ENCODE measurements at places on chromosomes 7 and 10.

DNA sequence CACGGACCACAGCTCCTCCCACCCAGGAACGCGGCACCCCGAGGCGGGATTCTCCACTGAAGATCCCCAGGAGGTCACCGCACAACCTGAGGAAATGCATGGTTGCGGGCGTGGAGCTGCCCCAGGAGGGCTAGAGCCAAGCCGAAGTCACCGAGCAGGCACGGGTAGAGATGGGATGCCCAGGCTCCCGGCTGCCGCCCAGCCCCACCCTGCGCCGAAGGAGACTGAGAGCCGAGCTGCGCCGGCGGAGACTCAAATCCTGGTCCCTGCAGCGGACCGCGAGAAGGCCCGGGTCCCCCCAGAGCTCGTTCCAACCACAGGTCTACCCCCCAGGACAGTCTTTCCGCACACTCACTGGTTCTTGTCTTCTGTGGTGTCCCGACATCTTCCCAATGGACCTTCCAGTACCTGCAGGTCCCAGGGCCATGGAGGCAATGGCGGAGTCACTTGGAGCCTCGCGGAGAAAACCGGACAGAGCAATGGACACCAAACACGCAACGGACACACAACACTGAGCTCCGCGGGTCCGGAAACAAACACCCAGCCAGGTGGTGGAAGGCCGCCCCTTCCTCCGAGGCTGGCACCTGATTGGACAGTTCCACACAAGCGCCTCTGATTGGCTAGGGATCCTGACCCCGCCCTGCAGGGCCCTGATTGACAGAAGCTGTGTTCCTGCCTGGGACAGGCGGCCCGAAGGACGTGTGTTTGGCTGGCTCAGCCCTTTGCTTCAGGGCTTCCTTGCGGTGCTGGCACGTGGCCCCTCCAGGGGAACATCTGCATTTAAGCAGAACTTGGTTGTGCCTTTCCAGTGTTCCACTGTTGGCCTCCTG, 331.9 kb upstream of the NUPR2 start:
- no peak for DNase-seq

DNA sequence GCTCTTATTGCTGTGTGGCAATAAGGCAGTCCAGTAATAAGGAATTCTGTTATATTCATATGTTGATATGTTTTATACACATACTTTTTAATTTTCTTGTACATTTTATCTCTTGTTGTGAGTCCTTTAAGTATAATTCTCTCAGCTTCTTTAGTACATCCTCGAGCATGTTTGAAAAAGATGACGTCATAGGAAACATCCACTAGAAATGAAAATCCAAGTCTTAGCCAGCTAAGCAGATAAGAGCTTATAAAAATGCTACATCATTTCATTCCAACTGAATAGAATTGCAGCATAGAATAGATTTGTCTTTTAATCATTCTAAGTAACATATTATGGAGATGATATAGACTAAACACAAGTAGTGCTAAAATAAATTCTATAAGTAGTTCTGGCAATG, 283.7 kb upstream of the FZD1 start:
- no peak for DNase-seq

GRCh38 chr7:139773371-139773770, 4.4 kb downstream of the HIPK2 start:
- DNase-seq, result no peak

- no peak for DNase-seq
Observed at GRCh38 chr10:126691456-126691855, 21.0 kb upstream of the C10orf90 start.

GRCh38 chr10:59319854-59320253, 42.5 kb downstream of the FAM13C start:
- no peak for DNase-seq

DNA sequence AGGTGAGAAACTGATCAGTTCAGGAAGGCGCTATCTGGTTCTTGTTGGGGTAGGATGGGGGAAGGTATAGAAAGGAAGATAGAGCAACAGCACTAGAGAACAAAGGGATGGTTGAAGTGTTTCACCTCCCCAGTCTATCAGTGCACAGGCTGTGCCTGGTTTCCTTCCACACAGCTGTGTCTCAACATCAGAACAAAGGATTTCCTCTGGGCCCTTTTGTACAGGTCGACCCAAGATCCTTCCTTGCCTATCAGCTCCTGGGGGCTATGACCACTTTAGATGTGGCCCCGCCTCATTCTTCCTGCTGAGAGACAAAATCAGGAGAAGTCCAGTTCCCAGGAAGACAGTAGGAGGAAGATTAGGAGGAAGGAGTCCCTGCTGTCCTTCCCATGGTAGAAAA, 65.6 kb downstream of the NAMPT start:
- DNase-seq, result no peak

DNA sequence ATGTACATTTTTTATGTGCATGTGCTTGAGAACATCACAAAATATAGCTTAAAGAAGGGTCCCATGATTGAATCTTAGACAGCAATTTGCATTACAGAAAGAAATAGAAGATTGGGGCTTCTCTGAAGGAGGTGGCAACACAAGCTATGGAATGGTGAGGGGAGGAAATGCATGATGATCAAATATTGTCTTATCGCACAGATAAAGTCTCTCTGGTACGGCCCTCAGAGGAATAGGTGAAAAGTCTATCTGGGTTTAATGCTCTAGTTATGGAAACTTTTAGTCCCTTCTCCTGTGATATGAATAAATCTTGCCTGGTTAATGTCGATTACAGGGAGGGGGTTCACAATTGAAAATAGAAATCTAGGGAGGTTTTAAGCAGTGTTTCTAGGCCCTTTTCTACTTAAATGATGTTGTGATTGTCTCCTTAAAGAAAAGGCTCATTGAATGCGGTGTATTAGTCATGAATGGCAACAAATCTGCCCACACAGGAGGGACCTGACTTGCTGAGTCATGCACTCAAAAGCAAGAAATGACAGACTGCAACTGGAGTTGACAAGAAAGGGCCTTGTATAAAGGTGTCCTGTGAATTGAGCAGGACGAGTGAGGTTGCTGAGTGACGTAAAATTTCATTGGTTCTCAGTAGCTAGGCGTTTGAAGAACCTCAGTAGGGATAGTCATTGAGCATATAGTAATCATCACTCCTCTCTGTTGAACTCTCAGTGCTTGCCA, 133.4 kb upstream of the CSTF2T start:
- peak; percentile 8 for DNase-seq

- peak; percentile 65 for DNase-seq
Observed at GRCh38 chr10:323651-324293, 188.5 kb downstream of the ZMYND11 start.
